Left ventricle myocardium inferior (tissue), 1 donor: ENCODE measurements at places on chromosomes 4 and X. TPM values are rescaled to one million over a fixed set of nuclear protein-coding genes. Genes with fewer than 3 reads are reported as not detected.

NPY5R gene
- total RNA-seq = 0.25 TPM

DNA sequence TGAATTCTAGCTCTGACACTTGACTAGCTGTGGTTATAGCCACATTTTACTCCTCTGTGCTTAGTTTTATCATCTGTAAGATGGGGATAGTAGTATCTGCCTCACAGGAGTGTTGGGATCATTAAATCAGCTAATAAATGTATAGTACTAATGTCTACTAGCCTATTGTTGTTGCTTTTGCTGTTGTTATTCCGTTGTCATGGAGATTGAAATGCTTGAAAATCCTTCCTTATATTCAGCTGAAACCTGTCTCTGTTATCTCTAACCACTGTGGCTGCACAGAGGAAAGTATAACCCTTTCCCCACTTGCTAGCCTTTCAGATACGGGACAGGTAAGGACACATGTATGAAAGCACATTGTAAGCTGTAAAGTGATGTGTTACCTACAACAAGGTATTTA, 33.9 kb downstream of the CLCN5 start:
- no peak for DNase-seq

DUX4 gene
- total RNA-seq = not detected

POU4F2 gene
- not detected for total RNA-seq

BRS3 gene
- total RNA-seq = not detected

- DNase-seq = no peak
These were observed 56.0 kb downstream of the TMEM131L start for GRCh38 chr4:153521999-153522801.
